MCF 10A (cell line): ENCODE measurements at places on chromosomes 5 and 9. TPM values are rescaled to one million over a fixed set of nuclear protein-coding genes. Genes with fewer than 3 reads are reported as not detected.

Gene NUP155
- 29.9 and 32.0 TPM in 2 replicates for total RNA-seq

Gene GADD45G
- 0.69 TPM in 1 of 2 replicates, not detected in the other for total RNA-seq

Gene HAVCR2
- total RNA-seq = 0.17 TPM in 1 of 2 replicates, not detected in the other

Gene ADAMTSL2
- total RNA-seq = not detected in 2 replicates

Gene ASPN
- total RNA-seq = 0.12 TPM in 1 of 2 replicates, not detected in the other

Gene LEAP2
- total RNA-seq = 2.9 and 3.2 TPM in 2 replicates

Gene ARRDC3
- 35.5 and 41.6 TPM in 2 replicates for total RNA-seq

Gene C9orf50
- total RNA-seq = 0.20 TPM in 1 of 2 replicates, not detected in the other

Gene PRR7
- total RNA-seq = 15.0 and 23.2 TPM in 2 replicates

Gene CDX1
- not detected in 2 replicates for total RNA-seq

Gene SVEP1
- 9.9 and 21.9 TPM in 2 replicates for total RNA-seq

Gene VCAN
- 44.1 and 50.6 TPM in 2 replicates for total RNA-seq

Gene ADAMTS12
- not detected in 2 replicates for total RNA-seq

Gene OTULINL
- total RNA-seq = not detected in 2 replicates

Gene PLAC8L1
- total RNA-seq = 2.5 and 3.0 TPM in 2 replicates
